LHCN-M2 (cell line): ENCODE measurements at places on chromosomes 5 and 9.

DNA sequence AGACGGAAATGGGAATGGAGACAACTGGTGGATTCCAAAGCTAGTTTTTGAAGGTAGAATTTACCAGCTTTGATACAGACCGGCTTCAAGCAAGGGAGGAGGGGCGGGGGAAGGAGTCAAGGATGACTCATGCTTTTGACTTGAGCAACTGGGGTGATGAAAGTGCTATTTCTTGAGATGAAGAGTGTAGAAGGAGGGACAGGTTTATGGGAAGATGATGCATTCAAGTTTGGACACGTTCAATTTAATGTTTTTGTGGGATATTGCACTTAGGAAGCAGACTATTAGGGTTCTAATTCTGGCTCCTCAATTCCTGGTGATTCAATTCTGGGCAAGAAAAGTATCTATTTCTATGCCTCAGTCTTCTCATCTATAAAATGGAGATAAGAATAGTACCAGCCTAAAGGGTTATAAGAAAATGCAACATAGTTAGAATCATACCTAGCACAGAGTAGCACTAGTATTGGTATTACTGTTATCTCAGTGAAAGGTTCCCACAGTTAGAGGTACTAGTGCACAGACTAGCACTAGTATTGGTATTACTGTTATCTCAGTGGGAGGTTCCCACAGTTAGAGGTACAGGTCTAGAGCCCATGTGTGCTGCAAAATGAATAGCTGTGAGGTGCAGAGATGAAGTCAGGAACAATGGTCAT is 4.6 kb downstream of the NIPAL4 start:
- peak; percentile 87 for DNase-seq

- no peak for DNase-seq
Observed at GRCh38 chr5:127316011-127316410, 25.4 kb downstream of the MEGF10 start.

DNA sequence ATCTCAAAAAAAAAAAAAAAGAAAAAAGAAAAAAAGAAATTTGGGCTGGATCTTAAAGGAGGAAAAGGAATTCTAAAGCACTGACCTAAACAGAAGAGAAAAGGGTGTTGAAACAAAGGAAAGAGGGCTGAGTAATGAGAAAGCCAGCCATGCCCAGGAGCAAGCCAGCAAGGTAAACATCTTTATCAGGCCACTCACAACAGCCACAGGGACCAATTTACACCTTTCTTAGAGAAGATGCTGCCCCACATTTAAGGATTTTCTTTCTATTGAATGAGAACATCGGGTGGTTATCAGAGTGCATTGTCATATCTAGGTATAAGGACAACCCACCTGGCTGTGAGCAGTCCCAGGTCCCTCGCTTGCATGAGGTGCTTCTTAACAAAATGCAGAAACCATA is 16.6 kb downstream of the LHFPL2 start:
- no peak for DNase-seq

DNA sequence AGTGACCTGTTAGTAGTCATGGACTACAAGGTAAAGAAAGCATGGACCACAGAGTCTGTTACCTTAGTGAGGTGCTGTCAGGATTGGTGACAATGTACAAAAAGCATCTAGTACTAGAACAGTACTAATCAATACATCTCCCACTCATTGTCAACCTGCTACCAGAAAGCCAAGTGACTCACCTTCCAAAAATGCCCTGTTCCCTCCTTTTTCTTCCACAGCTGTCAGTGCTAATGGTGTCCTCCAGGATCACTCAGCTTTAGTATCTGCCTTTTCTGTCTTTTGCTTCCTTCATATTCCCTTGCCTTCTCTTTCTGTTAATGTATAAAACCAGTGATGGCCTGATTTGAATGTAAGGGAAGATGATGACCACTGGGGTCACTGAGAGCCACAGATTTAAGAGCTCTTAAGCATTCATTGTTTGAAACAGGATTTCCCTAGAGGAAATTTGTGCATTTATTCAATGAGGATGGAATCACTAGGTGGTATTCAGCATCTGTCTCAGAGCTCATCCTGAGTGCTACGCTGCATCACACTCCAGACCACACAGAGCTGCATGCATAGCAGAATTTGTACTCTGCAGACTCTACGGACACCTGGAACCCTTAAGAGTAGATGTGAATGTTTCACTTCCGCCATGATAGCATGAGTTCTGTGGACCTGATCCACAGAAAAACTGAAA is 71.0 kb downstream of the SV2C start:
- DNase-seq: no peak

GRCh38 chr5:146025114-146025680 is 80.2 kb downstream of the PLAC8L1 start:
- no peak for DNase-seq

GRCh38 chr5:144102361-144102760 is 68.1 kb downstream of the YIPF5 start:
- DNase-seq: peak; percentile 29

DNA sequence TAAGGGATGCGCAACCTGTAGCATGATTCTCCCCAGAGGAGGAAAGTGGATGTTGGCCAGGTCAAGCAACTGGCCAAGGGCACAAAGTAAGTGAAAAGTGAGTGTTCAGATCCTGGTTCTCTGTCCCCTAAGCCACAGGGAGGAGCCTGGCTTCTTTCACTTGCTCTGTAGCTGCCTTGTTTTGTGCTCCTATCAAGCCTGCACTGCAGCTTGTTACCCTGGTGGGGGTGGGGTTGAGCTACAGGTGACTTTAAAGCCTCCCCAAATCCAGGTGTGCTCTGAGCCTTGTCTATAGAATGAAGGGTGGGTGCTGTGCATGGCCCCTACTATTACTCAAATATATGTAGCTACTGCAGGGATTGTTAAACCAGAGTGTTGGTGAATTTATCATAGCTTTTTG is 32.9 kb downstream of the RALGPS1 start:
- DNase-seq: no peak

- no peak for DNase-seq
Observed at GRCh38 chr9:35406183-35406959, 83.5 kb upstream of the RUSC2 start.
